ENCODE measurements at places on chromosomes 1 and 21.

DNA sequence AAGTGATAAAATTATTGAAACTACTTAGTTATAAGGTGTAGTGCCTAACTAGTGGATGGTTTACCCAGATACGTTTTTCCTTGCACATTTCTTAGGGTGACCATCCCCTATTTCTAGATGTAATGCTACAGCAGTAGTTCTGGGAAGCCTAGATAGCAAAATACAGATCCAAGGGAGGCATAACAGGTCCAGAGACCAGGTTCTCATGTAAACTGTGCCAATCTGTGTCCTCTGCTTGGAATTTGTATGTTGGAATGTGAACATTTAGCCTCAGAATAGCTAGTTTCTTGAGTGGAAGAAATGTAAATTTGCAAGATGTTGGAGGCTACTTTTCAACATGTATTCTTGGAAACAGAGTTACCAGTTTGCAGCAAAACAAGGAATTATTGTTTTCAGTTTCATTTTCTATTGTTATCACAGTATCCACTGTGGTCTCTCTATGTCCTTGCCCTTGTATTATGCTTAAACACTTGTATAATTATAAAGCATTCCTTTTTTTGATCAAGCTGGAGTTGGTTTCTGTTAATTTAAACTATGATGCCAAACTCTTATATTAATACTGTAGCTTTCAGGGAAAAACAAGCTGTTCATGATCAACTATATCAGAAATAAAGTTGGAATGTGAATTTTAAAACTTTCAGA is 102.0 kb upstream of the BRINP3 start:
- DNase-seq, result no peak

GRCh38 chr1:156100205-156100995 is 14.1 kb upstream of the LMNA start:
- DNase-seq, result no peak

- no peak for DNase-seq
These were observed 33.0 kb downstream of the SH3BGR start for GRCh38 chr21:39484711-39485276.

DNA sequence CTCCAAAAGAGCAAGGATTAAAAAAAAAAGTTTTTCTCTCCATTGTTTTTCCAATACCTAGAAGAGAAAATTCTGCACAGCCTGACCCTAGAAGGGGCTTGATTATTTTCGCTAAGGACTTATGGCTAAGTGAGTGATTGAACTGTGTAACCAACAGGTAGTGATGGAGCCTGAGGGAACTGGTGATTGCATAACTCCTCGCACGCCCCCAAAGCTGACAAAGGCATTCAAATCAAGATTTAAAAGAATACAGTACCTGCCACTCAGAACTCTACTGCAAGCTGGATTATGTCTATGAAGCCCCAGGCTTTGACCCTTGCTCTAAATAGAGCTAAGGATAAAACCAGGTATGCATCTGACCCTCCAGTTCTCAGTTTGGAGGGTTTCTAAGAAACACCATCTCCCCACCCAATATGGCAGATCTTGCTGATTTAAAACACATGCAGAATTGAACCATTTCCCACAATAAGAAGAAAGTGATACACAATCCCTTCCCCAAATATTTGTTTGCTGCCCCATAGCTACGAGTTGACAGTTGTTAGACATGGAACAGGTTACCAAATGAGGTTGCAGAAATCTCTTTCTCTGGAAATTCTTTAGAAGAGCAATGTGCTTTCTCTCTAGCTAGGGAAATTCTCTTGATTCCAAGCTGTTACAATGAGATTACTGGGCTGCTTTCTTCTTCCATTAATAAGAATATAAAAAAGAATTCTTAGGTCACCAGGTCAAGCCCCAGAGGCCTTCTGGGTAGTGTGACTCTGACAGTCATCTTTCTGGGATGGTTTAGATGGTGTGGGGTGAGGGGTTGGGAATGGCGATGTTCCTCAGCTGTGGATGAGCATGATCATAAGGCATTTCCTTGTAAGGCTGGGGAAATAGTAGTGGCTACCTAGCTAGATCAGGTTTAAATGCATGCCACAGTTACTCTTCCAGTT is 35.1 kb downstream of the FGGY start:
- no peak for DNase-seq

GRCh38 chr21:34807146-34807880 is 138.5 kb downstream of the CLIC6 start:
- DNase-seq, result peak; percentile 93

- DNase-seq, result no peak
These were observed 2.7 kb downstream of the HSD11B1 start for GRCh38 chr1:209707308-209707707.

DNA sequence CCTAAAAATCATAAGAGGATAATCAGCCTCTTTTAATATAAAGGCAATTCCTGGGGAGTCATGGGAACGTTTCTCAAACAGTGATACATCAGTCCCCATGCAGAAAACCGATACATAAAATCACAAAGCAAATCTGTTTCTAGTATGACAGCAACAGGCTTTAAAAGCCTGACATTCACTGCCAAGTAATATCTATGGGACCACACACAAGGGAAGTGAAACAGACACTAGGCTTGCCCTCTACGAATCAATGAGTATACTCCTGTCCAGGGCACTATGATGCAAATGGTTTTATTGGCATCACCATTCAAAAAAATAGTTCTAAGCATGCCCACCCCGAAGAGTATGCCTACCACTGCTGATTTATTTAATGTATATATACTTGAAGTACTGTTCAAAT is 54.4 kb downstream of the TIAM1 start:
- DNase-seq, result no peak

- DNase-seq, result no peak
These were observed 116.8 kb downstream of the KCNH1 start for GRCh38 chr1:211017075-211017718.

DNA sequence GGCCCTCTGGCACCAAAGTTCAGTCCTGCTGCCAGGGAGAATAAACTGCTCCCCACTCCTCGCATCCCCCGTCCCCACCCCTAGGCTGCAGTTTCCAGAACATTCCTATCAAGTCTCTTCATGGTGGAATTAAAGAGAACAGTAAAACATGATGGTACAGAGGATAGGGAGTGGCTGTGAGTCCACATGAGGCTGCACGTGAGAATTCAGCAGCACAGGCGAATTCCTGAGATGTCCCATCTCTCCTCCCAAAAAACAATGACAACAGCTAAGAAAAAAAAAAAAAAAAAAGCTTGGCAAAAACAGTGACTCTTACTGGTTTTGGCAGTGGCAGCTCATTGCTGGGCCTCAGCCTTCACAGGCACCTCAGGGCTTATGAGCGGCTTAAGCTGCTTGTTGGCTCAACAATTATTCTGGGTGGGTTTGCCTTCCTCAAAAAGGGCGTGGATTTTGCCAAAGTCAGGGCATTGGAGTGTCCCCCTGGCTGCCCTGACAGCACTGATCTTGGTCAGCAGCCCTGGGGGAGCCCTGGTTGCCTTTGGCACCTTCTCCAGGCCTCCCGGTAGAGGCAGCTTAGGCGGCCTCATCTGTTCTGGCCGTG is 5.7 kb upstream of the IFFO2 start:
- no peak for DNase-seq

- peak; percentile 87 for DNase-seq
These were observed 5.8 kb downstream of the INKA2 start for GRCh38 chr1:111733183-111733991.

GRCh38 chr21:26447932-26448475 is 125.1 kb downstream of the CYYR1 start:
- no peak for DNase-seq

GRCh38 chr1:233135833-233136232 is 159.7 kb downstream of the PCNX2 start:
- DNase-seq, result no peak

DNA sequence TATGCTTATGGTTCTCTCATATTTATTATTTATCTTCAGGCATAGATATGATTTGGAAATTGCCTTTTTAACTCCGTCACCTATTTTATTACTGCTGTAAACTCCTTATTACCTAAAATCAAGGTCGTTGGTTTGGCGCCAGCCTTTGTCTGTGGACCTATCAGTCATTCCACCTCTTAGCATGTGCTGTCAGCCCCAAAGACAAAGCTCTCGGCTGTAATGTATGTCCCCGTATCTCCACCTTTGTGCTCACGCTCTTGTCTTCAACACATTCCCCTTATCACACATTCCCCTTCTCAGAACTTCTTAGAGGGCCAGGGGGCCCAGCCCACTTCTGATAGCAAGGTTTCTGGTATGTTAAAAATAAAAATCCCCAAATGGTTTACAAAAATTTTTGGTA is 342.2 kb downstream of the RYR2 start:
- DNase-seq, result no peak

GRCh38 chr1:44347280-44347679 is 7.8 kb downstream of the ERI3 start:
- no peak for DNase-seq

GRCh38 chr1:55010194-55010886 is 11.6 kb downstream of the BSND start:
- DNase-seq, result no peak

DNA sequence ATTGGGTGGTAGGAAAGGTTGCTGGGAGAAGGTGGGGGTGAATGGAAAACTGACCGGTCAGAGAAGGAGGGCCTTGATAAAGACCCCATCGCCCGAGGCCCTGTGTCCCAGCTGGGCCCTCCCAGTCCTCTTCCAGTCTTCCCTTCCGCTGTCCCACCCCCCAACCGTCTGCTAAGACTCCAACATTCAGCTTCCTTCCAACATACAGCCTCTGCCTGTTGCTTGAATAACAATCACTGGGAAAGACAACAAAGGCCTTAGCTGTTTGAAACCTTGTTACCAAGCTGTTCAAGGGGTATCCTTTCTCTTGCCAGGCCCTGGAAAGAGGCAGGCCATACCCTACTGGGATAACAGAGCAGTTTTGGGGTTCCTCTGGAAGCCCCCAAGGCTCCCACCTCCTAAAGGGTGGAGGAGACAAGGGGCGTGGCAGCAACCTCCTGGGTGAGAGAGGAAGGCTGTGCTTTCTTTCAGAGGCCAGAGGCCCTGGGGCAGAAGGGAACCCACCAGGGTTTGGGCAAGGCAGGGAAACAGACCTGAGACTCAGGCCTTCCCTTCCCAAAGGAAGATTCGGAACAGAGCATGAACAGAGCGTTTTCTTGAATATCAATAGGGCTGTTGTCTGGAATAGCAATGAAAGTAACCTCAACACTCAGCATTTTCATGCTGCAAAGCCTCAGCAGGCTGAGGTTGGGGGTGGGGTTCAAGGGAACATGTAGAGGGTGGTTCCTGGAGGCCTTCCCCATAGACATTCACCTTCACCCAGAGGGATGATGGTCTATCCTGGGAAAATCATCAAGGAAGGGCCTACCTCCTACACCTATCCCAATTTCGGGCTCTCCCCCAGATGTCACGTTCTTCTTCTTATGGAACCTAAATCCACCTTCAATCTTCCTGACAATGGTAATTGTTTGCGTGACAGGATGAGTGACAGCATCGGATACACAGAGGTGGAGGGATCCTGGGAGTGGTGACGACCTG is 4.1 kb downstream of the ETNK2 start:
- DNase-seq, result no peak

GRCh38 chr1:9472386-9473031 is 66.8 kb upstream of the SLC25A33 start:
- no peak for DNase-seq

- no peak for DNase-seq
These were observed 351.3 kb downstream of the RRAGC start for GRCh38 chr1:38508232-38508631.

DNA sequence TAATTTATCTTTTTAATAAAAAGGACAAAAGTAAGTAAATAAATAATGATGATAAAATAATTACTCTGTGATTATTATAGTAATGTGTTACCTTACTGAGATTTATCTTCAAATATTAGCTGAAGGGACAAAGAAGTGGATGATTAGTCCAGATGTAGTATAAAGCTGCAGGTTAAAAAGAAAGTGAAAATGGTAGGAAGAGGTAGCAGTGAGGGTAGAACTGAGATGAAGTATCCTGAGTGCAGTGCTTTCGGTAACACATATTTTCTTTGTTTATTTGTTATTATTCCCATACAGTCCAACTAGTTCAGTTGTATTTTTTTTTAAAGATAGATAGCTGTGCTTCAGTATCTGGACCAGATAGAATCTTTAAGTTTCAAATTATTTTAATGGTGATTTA is 1203.5 kb downstream of the NCAM2 start:
- DNase-seq, result no peak

- no peak for DNase-seq
These were observed 43.7 kb downstream of the MPZL1 start for GRCh38 chr1:167765496-167765895.

DNA sequence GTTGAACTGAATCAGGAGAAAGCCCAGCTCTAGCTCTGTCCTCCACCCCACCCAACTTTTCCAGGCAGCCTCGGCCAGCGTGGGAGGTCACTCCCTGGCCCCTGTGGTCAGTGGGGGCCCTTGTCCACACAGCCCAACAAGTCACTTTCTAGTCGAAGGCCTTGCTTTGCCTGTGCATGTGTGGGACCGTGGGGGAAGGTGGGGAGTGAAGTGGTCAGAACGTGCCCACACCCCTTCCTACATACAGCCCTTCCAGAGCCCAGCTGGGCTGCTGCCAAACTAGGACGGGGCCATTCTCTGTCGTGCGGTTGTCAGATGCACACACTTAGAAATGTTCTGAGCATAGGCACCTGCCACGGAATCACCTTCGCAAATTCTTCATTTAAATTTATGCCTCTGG is 18.0 kb downstream of the FAAP20 start:
- DNase-seq, result no peak

- DNase-seq, result no peak
These were observed 704.5 kb upstream of the B3GALT2 start for GRCh38 chr1:193890935-193891334.

- no peak for DNase-seq
These were observed 48.4 kb downstream of the TRIM11 start for GRCh38 chr1:228358039-228358763.

GRCh38 chr1:114341856-114342255 is 169.1 kb downstream of the TRIM33 start:
- DNase-seq, result no peak

- peak; percentile 26 for DNase-seq
These were observed at the start of gene DNAJC6 for GRCh38 chr1:65309304-65310077. Gene DNAJC6 (plus strand): TSS chr1:65309543. CDS start chr1:65309746, 203 bp downstream.

DNA sequence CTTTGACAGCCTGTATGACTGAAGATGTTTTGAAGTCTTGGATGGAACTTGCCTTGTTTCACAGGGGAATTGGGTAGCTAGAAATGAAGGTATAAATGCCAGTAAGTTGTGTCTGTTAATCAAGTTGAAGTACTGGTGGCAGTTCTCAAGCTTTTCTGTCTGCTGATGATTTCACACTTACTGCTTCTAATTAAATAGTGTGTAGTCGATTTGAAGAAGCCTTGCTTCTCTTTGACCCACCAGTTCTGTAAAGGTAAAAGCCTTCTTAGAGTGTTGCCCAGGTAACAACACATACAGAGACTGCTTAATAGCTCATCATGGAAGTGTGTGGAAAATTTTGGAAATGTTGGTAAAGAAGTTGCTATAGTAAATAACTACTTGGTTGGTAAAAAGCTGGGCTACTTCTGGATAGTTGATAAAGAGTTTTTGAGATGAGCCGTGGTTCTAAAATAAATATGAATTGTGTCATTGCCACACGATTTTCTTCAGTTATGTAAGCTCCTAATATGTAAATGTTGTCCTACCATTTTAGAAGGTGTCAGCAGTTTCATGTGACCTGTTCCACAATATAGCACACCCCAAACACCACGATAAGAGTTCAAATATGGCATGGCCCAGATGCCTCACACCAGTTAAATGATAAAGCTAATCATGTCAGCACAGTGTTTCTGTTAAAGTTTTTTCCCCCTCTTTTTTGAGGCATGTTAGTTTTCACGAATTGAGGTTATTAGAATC is 7.4 kb downstream of the RABGAP1L start:
- no peak for DNase-seq

- no peak for DNase-seq
These were observed 446.3 kb upstream of the NCAM2 start for GRCh38 chr21:20551939-20552338.
